GM23248 (cell line): ENCODE measurements at places on chromosomes 1 and 21. TPM values are rescaled to one million over a fixed set of nuclear protein-coding genes. Genes with fewer than 3 reads are reported as not detected.

Gene PRPF38A
- polyA plus RNA-seq = 27.0 and 27.3 TPM in 2 replicates

Gene PPIAL4G
- not detected in 2 replicates for polyA plus RNA-seq

Gene LDLRAD2
- 8.5 and 13.2 TPM in 2 replicates for polyA plus RNA-seq

Gene RCSD1
- 0.15 and 0.23 TPM in 2 replicates for polyA plus RNA-seq

DNA sequence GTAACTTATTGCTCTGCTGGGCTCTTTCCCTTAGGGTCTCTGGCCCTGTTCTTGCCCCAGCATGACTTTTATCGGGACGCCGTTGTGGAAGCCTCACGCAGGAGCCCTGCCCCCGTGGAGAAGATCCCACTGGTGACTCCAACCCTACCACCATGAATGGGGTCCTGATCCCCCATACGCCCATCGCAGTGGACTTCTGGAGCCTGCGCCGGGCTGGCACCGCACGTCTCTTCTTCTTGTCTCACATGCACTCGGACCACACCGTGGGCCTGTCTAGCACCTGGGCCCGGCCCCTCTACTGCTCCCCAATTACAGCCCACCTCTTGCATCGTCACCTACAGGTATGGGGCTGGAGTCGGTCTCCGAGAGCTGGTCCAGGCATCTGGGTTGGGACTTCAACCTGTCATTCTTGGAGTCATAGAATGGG lies 322 bp downstream of the DCLRE1B start:
- DNase-seq = peak; percentile 23

GRCh38 chr21:34838956-34839820 lies 170.4 kb downstream of the CLIC6 start:
- DNase-seq = no peak

GRCh38 chr1:110524311-110525248 lies 5.6 kb upstream of the KCNA10 start:
- DNase-seq = peak; percentile 59

DNA sequence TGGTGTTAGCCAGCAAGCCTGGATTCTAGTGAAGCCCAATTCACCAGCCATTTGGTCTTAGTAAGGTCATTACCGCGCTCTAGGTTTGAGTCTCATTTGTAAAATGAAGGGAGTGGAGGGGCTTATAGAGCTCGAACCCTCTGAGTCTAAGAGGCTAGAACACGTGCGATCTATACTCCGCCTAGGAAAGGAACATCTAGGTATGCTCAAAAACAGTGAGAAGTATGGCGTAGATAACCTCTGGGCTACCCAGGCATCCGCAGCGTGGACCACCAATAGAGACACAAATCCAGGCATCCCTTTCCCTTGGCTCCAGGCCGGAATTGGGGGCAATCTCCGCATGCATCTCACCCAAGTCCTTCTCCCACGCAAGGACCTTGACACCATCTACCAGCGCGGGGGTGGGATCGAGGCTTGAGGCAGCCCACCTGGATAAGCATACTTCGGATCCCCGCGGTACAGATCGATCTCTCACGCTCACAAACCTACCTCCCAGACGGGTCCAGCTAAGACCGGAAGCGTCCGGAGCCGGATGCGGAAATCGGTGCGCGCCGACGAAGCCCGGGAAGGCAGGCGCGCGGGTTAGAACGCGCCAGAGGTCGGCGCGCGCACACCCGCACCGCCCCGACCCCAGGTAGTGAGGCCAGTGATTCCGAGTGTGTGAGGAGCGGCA lies at the start of gene METTL25B:
TSS of gene METTL25B (plus strand) at position 544 of the 673 bp plus-strand sequence. CDS start 636 bp downstream, outside the sequence.
- peak; percentile 95 for DNase-seq

DNA sequence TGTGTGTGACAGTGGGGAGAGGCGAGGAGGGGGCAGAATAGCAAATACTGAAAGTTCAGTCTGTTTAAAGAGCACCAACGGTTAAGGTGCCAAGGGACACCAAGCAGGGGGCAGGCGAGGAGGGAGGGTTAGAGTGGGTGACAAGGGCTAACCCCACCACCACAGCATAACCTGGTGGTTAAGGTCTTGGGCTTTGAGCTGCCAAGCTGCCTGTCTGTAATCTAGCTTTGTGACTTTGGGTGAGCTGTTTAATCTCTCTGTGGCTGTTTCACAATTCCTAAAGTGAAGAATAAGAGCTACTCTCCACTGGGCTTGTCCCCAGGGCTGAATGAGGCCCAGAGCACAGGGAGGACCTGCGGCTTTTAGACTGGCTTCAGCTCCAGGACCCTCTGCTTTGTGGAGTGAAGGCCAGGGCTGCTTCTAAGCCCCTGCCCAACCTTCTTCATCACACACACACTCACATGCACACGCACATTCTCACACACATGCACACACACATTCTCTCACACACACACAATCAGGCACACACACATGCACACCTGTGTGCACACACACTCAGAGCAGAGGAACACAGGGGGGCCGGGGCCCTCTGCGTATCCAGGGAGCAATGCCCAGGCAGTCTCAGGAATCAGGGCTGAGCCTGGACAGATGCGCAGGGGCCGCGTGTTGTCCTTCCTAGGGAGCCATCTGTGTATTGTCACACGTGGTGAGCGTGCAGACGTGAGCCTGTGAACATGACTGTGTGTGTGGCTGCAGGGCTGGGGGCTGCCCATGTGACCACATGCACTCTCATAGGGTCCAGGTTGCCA lies 101.6 kb upstream of the TARDBP start:
- no peak for DNase-seq

GRCh38 chr1:24855474-24855873 lies 74.6 kb downstream of the RUNX3 start:
- no peak for DNase-seq

DNA sequence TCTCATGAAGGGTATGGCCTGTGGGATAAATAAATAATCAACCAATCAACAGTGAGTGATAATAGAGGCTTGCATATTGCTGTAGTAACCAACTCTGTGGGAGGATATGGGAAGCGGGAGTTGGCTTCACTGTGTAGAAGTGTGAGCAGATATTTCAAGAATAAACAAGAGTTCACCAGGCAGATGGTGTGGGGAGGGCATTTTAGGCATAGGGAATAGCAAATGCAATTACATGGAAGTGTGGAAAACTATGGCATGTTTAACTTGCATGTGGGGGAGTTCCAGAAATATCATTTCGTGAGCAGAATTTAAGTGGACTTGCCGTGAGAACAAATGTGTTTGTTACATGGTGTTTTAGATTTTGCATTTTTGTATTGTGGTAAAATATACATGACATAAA lies 95.2 kb downstream of the SPATA46 start:
- no peak for DNase-seq

- no peak for DNase-seq
These were observed 45.4 kb downstream of the BARHL2 start for GRCh38 chr1:90671741-90672140.

DNA sequence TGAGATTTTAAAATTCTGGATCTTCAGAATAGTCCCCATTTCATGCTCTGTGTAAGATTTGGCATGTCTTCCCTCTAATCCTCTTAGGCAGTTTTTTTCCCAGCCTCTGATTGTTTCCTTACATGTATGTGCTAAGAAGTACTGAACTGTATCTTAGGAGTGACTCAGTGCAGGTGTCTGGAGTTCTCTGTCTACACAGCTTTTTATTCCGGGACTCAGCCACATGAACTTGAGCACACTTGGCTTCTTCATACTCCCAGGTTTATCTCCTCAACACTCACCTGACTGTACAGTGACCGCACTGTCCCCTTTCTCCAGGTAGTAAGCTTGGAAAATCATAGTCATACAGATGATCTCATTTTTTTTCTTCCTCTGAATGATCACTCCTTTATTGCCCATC lies 50.7 kb downstream of the SYT14 start:
- no peak for DNase-seq

- peak; percentile 50 for DNase-seq
These were observed 32.0 kb upstream of the IL10 start for GRCh38 chr1:206804156-206804737.

- DNase-seq = no peak
These were observed 298.8 kb upstream of the LYPLAL1 start for GRCh38 chr1:218874801-218875400.

DNA sequence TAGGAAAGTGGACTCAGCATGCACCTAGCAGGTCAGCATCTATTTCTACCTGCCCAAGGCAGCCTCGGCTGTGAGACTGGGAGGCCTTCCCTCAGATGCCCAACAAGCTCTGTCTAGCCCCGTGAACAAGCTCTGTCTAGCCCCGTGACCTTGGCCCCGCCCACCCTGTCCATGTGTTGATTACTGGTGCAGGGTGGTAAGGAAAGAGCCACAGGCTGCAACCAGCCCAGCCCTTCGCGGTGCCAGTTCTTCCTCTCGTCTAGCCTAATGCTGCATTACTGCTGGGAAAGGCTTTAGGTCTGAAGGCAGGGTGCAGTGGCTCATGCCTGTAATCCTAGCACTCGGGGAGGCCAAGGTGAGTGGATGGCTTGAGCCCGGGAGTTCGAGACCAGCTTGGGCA lies 2.2 kb downstream of the GPR153 start:
- DNase-seq = no peak

DNA sequence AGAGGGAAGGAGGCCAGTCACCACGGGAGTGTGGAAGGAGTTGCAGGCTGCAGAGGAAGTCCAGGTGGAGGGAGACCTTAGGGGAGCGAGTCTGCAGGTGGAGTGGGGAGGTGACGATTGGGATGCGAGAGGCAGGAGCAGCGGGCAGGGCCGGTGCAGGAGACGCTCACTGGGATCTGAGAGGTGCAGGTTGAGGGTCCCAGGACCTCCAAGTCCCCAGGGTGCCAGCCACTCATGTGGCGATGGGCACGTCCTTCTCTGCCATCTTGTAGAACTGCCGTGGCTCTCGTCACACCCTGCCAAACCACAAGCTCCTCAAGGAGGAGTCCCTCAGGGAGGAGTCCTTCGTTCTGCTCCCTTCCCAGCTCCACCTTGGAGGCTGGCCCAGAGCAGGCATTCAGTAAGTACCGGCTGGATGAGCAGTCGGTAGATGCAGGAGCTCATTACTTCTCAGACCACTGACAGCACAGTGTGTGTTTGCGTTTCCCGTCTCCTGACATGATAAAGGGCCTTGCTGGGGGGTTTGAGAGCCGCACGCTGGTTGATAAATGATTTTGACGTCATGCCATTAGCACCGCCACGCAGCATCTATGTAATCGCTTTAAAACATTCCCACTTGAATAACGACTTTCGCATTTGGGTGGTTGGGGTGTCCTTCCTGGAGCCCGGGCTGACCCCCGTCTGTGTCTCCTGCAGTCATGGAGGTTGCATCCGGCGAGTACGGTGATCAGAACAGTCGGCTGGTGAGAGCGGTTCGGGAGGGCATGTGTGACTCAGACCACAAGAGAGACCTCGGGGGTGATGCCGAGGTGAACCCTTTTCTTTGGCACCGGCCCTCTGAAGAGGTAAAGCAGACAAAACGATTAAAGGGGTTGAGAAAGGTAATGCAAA lies 27.8 kb downstream of the TFF3 start:
- DNase-seq = no peak

DNA sequence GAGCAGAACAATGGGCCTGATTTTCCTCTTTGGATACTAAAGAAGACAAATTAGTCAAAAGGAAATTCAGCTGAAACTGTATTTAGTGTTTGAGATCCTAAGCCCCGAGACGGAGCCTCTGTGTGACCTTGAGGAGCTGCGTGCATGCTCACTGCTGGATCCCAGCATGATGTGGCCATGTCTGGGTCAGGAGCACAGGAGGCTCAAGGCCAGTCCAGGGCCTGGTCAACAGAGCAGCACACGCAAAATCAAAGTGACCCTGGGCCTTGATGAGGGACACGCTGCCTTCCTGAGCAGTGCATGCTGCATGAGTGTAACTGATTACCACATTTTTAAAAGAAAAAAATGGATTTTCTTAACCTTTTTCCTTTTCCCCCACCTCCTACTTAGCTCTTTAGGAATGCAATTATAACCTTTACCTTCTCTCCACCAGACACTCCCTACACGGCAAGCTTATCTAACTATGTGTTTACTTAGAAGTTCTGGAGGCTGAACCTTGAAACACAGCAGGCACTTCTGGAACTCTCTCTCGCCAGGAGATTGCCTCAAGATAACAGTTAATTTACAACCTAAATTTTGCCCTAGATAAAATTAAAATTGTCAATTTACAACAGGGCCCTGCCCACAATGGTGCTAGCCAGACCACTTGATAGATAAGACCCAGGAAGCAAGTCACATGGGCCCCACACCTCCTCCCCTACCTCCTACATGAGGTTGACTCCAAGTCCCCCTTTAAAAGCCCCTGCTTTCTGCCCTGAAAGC lies 144.6 kb downstream of the LRIG2 start:
- no peak for DNase-seq
